Neural progenitor cell (in vitro differentiated cells): ENCODE measurements at places on chromosomes 6 and 20.

DNA sequence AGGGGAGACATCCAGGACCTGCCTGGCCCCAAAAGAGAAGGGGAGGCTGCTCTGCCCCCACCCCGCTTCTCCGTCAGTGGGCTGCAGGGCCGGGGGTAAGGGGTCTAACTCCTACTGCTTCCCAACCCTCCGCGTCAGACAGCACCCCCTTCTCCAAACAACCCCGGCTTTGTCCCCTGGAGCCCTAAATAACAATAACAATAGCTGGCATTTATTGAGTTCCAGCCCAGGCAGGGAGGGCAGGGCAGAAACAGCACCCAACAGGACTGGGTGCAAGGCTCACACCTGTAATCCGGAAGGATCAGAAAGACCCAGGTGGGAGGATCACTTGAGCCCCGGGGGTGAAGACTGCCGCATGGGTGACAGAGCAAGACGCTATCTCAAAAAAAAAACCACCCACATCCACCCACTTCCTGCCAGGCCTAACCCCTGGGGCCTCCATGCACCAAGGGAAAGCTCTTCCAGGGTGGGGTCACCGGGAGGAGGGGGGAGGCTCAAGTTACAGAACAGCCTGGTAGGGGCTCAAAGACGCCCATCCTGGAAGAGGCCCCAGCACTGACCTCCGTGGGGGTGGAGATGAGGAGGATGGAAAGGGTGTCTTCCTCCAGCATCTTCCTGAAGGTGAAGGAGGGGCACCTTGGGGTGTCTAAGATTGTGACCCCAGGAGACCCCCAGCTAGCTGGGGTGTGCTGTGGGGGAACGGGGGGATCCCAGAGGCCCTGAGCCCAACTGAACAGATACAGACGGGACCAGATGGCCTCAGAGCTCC, 1.3 kb upstream of the FNDC11 start:
- no peak for DNase-seq

DNA sequence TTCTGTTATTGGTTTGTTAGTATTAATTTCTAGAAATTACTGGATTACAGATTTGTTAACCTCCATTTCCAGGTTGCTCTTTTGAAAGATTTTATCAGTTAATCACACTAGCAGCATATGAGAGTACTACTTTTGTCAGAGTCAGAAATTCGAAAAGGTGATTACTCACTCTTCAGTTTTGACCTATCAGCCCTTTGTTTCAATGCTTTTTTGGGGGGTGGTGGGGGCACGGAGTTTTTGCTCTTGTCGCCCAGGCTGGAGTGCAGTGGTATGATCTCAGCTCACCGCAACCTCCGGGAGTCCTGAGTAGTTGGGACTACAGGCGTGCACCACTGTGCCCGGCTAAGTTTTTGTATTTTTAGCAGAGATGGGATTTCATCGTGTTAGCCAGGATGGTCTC, 149.2 kb downstream of the JARID2 start:
- no peak for DNase-seq

GRCh38 chr6:93036835-93037234, 382.5 kb downstream of the EPHA7 start:
- DNase-seq: peak; percentile 43

GRCh38 chr6:116572162-116572561, 858 bp downstream of the RWDD1 start:
- DNase-seq: peak; percentile 30

DNA sequence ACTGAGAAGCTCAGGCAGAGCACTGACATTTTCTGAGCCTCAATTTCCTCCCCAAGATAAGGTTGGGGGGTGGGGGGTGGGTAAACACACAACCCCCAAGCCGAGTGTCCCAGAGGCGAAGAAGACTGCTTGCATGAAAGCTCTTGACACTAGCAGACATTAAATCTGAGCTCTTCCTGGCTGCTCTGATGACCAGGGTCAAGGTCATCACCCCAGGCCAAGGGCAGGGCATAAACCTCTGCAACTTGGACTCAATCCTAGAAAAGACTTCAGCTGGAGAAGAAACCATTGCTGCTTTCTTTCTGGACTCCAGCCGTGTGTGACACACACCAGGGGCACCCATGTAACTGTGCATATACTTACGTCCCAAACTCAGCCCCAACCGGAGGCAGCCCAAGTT, 109.0 kb downstream of the BANF2 start:
- DNase-seq: no peak

DNA sequence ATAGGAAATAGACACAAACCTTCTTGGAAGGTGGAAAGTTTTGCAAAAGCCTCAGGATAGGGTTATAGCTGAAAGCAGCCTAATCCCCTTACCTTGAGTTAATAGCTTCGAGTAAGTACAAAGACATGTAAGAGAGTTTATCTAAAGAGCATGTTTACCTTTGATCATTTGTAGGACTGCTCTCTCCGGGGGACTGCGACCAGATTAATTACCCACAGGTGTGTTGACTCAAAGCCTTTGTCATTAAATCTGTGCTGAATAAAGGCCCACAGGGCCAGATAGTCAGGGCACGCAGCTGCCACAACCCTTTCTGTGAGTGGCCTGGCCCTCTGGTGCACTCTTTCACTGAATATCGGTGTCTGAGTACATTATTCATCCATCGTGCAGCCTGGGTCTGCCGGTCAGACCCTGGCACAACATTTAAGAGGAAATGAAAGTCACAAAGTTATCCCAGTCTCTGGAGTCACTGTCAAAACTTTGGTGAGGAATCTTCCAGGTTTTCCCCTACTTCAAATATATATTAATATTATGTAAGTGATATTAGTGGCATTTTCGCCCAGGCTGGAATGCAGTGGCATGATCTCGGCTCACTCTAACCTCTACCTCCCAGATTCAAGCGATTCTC, 5.4 kb upstream of the MICA start:
- no peak for DNase-seq

GRCh38 chr20:40813029-40813431, 124.0 kb upstream of the MAFB start:
- DNase-seq: no peak

DNA sequence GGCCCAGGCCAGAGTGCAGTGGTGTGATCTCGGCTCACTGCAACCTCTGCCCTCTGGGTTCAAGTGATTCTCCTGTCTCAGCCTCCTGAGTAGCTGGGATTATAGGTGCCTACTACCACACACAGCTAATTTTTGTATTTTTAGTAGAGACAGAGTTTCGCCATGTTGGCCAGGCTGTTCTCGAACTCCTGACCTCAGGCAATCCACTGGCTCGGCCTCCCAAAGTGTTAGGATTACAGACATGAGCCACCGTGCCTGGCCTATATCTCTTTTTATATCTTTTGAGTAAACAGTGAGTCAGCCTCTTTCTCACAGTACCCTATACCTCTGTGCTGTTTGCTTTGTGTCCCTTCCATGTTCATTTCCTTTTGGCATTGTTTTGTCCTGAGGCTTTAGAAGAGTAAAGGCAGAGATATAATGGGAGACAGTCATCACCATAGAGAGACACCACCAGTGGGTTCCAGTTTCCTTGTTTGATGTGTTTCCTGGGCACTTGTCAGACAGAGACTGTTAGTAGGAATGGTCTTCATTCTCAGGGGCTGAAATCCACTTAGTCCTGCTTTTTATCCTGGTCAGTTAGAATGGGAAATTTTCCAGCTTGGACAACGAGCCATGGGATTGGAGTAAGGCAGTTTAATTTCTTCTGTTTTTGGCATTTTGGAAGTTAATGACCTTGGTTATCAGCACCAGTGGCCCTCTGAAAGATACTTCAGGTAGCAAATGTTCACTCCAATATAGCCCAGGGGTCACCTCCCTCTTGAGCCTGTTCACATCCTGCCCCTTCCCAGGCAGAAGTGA, 32.2 kb upstream of the ASXL1 start:
- no peak for DNase-seq

GRCh38 chr6:108468346-108468745, 92.4 kb upstream of the FOXO3 start:
- DNase-seq: no peak

GRCh38 chr6:168225471-168225911, 94.1 kb downstream of the DACT2 start:
- DNase-seq: peak; percentile 42

GRCh38 chr6:93785694-93786030, 366.3 kb upstream of the EPHA7 start:
- DNase-seq: no peak

- DNase-seq: no peak
Measured at GRCh38 chr6:33830635-33831240, 26.9 kb upstream of the MLN start.

DNA sequence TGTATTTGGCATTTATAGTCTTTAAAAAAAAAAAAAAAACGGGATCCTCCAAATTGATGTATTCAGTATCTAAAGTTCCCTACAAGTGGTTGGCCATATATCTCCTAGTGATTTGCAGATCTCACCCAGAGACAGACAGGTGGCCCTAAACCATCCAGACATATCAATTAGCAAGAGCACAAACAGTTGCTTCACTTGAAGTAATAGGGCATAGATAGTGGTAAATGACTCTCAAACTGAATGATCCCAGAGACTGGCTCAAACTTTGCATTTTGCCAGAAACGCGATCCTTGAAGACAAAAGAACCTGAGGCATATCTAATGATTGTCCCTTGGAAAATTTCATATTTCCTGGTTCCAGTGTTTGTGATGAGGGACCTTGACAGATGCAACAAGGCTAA, 54.6 kb downstream of the HMGCLL1 start:
- no peak for DNase-seq

GRCh38 chr6:116507324-116507723, 4.1 kb upstream of the CALHM5 start:
- no peak for DNase-seq

DNA sequence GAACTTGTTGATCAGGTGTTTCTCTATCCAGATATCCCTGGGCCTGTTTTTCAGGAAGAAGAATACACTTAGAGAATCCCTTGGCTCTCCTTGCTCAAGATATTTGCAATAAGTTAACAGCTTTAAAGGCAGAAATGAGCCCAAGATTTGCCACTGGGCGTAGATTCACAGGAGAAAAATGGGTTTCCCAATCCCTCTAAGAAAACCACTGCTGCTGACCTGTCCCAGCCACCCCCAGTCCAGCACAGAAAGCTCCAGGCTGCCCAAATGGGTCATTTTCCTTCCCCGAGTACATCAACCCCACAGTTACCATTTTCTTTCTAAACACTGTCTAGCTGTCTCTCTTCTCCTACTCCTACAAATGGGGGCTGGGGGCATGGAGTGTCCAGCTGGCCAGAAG, 67.3 kb downstream of the ANKRD60 start:
- no peak for DNase-seq

GRCh38 chr6:163711615-163712565, 297.4 kb downstream of the QKI start:
- DNase-seq: no peak

GRCh38 chr20:21981179-21981578, 275.7 kb downstream of the PAX1 start:
- DNase-seq: no peak

DNA sequence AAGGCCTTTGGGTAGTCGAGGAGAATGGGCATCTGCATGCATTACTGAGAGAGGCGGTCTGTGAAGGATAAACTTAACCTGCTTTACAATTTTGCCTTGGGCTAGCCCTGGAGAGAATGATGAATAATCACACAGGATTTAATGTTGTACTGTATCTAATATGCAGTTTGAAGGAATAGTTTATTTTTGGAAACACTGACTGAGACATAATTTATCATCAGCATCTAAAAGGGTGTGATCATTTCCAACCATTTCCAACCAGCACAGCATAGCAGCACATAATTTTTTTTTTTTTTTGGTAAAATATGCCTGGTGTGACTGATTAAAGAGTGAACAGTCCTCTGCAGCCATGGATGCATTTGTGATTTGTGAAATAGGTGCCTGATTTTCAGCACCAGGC, 519.5 kb downstream of the PHF3 start:
- DNase-seq: no peak

DNA sequence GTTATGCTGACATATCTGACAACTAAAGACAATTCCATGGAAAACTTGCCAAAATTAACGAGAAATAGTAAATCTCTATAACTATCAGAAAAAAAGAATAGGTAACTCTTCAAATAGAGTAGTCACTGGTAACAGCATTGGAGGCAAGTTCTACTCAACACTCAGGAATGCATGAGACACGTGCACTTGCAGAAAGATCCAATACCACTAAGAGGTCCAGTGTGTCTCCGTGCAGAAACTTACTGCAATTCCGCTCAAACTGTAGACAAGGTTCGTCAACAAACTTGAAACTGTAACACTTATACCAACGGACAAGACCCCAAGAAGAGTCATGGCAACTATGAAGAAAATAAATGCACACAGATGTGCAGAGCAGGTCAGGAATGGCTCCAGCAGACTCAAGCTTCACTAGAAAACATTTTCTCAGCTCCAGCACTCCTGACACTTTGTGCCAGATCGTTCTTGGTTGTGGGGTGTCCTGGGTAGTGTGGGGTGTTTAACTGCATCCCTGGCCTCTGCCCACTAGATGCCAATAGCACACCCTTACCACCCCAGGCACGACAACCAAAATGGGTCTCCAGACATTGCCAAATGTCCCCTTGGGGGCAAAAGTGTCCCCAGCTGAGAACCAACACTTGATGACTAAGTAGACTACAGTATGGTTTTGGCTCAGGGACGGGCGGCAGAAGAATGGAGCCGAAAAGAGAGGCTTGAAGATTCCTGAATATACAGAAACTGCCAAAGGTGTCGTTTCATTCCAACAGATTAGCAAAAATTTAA, 134.8 kb downstream of the DTNBP1 start:
- no peak for DNase-seq

- no peak for DNase-seq
Measured at GRCh38 chr20:63074631-63075030, 67.9 kb upstream of the BHLHE23 start.

DNA sequence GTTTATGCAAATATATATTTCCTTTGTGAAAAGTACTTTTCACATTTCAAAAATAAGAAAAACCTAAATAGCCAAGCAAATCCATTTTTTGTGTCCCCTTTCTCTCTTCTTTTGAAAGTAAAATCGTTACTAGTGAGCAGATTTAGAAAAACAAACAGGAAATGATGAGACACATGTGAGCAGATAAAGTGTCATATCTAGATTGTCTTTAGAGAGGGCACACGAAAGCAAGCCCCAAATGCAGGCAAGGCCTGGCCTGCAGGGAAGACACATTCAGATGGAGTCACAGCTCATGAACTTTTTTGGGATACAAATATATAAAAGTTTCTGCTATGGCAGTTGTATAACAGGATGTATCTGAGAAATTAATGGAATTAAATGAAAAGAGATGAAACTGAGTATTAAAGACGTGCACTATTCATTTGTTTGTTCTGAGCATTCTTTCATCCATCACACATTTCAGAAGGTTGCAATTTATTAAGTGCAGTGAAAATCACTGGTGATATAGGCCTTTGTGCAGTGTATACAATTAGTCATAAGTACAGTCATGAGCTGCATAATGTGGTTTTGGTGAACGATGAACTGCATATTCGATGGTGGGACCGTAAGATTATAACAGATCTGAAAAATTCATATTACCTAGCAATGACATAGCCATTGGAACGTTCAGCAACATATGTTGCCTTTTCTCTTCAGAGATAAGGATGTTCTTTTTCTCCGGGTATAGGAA, 101.4 kb downstream of the PACRG start:
- no peak for DNase-seq
